ENCODE measurements at places on chromosomes 5 and 9.
A peak's percentile ranks its signal among the peaks of the same experiment; 100 is the strongest.

- no peak for DNase-seq
These were observed 17.8 kb downstream of the SNX24 start for GRCh38 chr5:122863240-122863639.

GRCh38 chr9:137447722-137448601, 6.8 kb upstream of the ENTPD8 start:
- DNase-seq = no peak

GRCh38 chr9:19186232-19186631, 44.3 kb upstream of the DENND4C start:
- no peak for DNase-seq

DNA sequence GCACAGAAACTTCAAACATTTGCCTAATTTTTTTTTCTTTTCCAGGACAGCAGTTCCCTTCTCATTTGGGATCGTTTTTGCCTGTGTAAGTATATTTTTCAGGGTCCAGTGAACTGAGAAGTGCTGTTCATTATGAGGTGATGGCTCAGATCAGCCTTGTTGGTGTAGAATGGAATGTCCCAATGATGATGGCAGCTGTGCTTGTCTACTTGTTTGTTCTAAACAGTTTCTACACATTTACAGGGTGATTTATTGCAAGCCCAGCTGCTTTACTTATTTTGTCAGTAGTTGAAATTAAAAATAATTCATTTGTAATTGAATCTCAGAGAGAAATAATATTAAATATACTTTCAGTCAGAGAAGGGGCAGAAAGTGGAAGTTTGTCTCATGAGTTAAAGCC, 337.6 kb upstream of the SEMA6A start:
- no peak for DNase-seq

- DNase-seq = no peak
These were observed 9.3 kb upstream of the KIF4B start for GRCh38 chr5:155004138-155004744.

DNA sequence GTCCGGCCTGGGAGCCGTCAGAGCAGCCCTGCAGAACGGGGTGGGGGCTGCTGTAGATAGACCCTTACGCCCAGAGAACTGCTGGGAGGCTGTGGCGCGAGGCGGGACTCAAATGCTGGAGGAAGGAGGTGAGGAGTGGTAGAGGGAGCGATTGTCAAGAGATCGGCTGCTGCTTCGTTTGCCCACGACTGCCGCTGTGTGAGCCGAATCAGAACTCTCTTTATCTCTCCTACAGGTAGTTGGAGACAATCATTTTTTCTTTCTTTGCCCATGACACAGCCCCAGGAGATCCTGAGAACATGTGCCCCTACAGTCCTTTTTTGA, 456 bp downstream of the ZNF79 start:
- no peak for DNase-seq

- no peak for DNase-seq
These were observed 139.8 kb downstream of the ESM1 start for GRCh38 chr5:54845567-54845941.

DNA sequence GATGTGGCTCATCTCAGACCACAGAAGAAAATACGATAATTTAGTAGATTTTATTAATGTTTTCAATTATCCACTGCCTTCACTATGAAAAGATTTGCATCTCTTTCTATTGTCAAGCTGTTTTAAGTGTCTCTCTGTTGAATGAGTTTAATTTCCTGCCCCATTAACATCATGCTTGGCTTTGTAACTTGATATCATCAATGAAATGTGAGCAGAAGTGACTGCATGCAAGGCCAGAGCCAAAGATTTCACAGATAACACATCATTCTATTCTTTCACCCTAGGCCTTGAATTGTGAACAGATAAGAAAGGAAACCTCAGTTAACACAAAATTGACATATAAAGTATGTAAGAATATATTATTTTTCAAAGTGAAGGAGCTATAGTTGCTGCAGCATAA, 986.4 kb upstream of the CDH18 start:
- DNase-seq = peak; percentile 10

DNA sequence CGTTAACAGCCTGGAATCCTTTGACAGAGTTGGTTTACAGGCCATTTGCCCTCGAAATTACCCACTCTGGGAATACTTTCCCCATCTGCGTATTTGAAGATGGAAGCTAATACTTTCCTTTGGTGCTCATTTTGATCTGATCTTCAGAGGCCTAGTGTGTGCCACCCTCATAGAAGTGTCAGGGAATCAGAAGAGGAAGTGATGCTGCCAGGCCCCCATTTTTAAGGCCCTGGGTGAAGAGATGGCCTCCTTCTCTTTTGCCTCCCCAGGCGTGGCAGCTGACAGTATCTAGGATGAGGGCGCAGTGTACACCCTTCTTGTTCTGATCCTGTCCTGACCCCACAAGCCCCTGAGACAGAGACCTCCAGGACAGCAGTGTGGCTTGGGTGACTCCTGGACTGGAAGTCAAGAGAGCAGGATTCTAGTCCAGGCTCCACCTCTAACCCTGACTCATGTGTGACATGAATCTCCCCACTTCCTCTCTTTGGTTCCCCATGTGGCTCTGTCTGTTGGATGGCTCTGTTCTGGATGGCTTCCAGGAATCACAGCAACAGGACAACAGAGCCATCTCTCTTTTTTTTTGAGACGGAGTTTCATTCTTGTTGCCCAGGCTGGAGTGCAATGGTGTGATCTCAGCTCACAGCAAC, 27.8 kb downstream of the CSF1R start:
- no peak for DNase-seq

DNA sequence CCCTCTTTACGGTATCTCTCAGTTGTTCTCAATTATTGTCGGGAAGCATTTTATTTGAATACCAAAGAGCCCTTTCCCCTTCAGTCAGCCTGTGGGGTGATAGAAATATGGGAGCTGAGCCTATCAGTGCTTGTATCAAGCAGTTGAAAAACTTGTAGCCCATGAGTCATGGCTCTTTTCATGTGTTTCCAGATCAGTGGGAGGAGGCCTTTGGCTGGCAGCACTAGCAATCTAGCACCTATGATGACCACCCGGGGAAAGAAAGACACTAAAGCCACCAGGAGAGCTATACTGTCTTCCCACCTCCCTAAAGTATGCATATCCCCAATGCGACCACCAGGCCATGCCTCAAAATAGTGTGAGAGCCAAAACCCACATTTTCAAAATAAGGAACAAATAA, 696.9 kb upstream of the C9orf72 start:
- no peak for DNase-seq

- no peak for DNase-seq
These were observed 39.4 kb downstream of the MED27 start for GRCh38 chr9:132040246-132040645.

GRCh38 chr5:88881571-88881971, 1.4 kb downstream of the MEF2C start:
- DNase-seq = no peak

DNA sequence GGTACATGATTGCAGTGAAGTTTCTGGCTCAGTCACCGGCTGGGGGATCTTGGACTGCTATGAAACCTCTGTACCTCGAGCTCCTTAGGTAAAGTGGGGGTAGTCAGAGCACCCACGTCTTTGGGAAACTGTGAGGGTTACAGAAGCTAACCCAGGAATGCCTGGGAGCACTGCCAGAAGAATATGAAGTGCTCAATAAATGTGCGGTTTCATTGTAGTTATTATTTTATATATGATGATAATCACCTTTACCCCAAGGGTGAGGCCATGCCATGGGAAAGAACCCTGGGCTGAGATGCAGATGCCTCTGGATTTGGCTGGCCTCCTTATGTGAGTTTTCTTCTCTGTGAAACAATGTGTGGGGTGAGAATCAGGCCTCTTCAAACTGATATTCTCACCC, 3.7 kb downstream of the NPR3 start:
- no peak for DNase-seq

GRCh38 chr5:116011046-116011445, 21.2 kb upstream of the ARL14EPL start:
- DNase-seq = no peak

DNA sequence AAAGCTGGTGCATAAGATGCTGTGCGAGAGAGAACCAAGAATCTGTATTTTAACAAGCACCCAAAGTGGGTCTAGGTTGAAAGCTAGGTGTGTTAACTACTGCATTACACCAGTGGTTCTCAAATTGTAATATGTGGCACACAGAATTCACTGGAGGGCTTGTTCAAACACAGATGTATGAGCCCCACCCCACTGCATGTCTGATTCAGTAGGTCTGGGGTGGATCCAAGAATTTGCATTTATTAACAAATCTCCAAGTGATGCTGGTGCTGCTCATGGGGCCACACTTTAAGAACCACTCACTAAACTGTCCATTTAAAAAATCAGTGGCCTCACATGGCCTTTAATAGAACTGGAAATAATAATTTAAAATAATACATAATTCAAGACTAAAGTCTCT, 40.4 kb downstream of the LPAR1 start:
- DNase-seq = no peak
